ENCODE measurements at places on chromosomes 1 and 21.
A peak's percentile ranks its signal among the peaks of the same experiment; 100 is the strongest.

GRCh38 chr1:8364528-8365442 is 46.9 kb downstream of the SLC45A1 start:
- no peaks in the 10 kb centered on the region for H3K27me3 ChIP-seq
- peaks cover 2% of the 10 kb centered on the region for H3K4me1 ChIP-seq
- H3K4me3 ChIP-seq = no peak overlapping the region
- peaks cover 5% of the 10 kb centered on the region for H3K36me3 ChIP-seq
- no peak for DNase-seq

GRCh38 chr1:223012938-223013337 is 130.1 kb downstream of the TLR5 start:
- peaks cover 30% of the 10 kb centered on the region for H3K27me3 ChIP-seq
- H3K4me3 ChIP-seq = no peak overlapping the region
- H3K4me1 ChIP-seq = no peaks in the 10 kb centered on the region
- H3K27ac ChIP-seq = no peak overlapping the region

DNA sequence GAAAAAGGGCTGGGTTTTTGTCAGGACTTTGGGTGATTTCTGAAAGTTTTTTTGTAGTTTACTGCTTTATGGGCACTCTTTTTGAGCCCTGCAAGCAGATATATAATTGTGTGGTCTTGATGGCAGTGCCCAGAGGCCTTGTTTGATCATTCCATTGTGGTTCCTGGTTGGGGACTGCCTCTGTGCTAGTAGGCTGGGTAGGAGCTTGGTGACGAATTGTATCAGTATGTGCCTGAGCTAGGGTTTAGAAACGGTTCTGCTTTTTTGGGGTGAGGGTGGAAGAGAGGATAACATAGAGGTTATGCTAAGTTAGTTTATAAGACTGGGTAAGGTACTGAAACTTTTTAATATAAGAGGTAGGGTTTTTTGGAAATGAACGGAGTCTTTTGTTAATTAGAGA is 139.7 kb upstream of the ETV3 start:
- H3K27ac ChIP-seq = no peak overlapping the region
- no peaks in the 10 kb centered on the region for H3K36me3 ChIP-seq
- peaks cover 18% of the 10 kb centered on the region for H3K27me3 ChIP-seq
- H3K4me3 ChIP-seq = no peak overlapping the region

GRCh38 chr1:109273570-109274288 is 9.2 kb downstream of the PSRC1 start:
- peak overlapping the region; percentile 68 for H3K27ac ChIP-seq
- DNase-seq = no peak
- H3K4me3 ChIP-seq = peak overlapping the region; percentile 22
- H3K27me3 ChIP-seq = no peaks in the 10 kb centered on the region
